SHP77 (cell line): ENCODE measurements at places on chromosomes 3 and 15.

- DNase-seq = no peak
Measured at GRCh38 chr3:196489747-196490146, 13.8 kb downstream of the RNF168 start.

GRCh38 chr15:27456807-27457206 lies 485.8 kb downstream of the GABRG3 start:
- no peak for DNase-seq

GRCh38 chr3:31009881-31010280 lies 115.4 kb upstream of the GADL1 start:
- no peak for DNase-seq

- no peak for DNase-seq
Measured at GRCh38 chr3:24507776-24508422, 13.2 kb upstream of the THRB start.

DNA sequence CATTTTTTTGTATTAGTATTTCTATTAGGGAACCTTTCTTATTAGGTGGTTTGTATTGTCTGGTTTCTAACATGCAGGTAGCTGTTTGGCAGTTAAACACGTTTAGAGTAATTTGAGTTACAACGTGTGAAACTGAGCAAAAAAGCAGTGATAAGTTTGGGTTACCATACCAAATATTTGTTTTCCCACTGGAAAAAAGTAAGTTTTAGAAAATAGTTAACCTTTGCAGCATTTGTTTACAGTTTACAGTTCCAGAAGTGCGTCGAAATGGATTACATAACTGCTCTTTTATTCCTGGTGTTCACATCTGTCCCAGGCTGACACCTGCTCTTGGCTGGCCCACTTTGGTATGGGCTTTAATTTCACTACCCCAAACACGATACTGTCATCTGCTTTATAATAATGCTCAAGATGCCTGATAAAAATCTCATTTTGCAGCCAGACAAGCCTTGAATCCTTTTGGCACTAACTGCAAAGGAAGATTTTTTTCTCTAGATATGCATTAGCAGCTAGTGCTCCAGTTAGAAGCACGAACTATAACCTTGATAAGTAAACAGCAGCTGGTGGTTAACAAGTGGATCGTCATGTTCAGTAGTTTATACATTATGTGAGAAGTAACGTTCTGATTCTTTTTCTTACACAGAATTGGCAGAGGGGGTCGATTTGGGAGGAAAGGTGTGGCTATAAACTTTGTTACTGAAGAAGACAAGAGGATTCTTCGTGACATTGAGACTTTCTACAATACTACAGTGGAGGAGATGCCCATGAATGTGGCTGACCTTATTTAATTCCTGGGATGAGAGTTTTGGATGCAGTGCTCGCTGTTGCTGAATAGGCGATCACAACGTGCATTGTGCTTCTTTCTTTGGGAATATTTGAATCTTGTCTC lies 5.3 kb downstream of the EIF4A2 start:
- DNase-seq = no peak

DNA sequence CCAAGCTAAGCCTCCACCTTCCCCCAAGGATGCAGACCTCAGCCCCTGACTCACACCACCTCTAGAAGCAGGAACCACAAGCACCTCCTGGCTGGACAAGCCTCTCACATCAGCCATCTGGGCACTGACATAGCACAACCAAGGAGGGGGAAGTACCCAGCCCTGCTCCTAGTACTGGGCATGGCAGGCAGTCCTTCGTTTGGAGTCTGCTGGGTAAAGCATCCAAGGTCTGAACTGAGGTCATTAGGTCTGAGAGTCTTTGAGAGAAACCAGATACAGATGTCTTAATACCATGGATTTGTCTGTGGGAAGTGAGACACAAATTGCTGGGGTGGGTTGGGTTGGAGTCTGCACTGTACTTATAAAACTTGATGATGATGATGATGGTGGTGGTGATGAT lies 61.8 kb downstream of the CCDC33 start:
- DNase-seq = no peak
